ENCODE measurements at places on chromosomes 2 and 18.

GRCh38 chr2:169001116-169001815 is 29.9 kb downstream of the ABCB11 start:
- no peak for DNase-seq

- no peak for DNase-seq
Measured at GRCh38 chr18:13393338-13393737, 174.8 kb downstream of the LDLRAD4 start.

GRCh38 chr2:10266133-10266620 is 36.5 kb upstream of the HPCAL1 start:
- DNase-seq, result no peak

DNA sequence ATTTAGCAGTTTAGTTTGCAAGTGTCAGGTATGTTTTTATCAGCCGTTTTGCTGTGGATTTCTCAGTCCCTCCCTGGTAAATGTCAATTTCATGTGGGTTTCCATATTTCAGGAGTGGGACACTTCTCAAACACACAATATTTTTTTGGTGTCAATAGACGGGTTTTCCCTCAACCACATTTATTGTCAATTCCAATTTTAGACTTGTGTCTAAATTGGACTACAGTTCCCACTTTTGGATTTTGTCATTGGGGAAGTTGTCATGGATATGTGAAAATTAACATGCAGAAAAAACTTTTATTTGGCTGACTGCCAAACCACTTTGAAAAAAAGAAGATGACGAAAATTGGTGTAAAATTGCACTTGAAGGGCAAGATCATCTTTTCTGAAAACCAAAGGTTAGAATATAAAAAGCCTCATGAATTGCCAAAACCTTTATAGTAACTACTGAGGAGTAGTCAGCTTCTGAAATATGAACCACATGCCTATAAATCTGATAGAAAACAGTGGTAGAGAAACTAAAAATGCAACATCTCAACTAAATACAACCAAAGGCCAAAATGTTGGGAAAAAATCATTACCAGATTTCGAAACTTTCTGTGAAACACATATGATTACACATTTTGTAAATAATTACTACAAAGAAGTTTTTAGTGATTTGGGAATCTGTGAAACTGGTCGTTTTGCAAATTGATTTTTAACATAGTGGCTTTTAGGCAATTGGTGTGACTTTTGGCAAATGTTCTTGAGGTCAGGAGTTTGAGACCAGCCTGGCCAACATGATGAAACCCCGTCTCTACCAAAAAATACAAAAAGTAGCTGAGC is 106.4 kb downstream of the BCL2L11 start:
- DNase-seq, result no peak
